ENCODE measurements at places on chromosomes 2 and 18.

DNA sequence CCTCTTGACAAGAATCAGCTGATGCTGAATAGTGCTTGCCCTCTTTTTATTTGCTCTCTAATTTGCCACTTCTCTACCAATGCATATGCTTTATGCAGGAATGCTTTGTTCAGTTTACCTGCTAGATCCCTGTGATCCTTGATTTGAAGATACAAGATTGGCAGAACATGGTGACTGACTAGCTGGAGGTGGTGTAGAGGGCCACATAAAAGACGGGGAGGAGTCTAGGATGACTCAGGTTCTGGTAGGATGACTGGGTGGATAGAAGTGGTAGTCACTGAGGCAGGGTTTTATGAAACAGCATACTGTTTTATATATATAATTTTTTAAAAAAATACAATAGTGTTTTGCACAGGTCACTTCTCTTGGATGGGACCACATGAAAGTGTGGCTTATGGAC, 6.3 kb upstream of the ADGRF3 start:
- no peak for DNase-seq

- DNase-seq = no peak
Observed at GRCh38 chr2:102788216-102788884, 26.5 kb downstream of the TMEM182 start.

- DNase-seq = no peak
Observed at GRCh38 chr2:239871481-239872435, 153.4 kb downstream of the NDUFA10 start.

DNA sequence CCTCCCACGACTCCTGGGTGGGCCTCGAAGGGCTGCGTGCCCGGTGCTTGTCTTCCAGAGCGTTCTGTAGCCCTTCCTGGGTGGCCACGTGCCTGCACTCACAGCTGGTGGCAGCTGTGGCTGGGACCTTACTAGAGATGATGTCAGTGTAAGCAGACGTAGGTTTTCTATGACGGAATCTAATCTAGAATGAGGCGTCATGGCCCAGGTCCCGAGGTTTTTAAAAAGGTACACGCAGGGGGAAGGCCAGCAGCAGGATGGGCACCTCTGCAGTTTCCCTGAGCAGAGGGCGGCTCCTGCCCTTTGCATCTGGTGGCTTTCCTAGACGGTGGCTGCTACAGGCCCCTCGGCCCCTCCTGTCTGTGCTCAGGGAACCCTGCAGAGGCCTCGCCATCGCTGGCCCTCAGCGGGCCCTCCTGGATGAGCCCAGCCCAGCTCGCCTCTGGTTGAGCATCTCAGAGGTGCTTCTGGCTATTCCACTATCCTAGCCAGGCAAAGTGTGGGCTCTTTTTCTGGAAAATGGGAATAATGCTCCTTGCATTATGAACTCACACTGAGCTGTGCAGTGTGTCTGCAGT, 49.6 kb upstream of the PXDN start:
- DNase-seq = no peak

DNA sequence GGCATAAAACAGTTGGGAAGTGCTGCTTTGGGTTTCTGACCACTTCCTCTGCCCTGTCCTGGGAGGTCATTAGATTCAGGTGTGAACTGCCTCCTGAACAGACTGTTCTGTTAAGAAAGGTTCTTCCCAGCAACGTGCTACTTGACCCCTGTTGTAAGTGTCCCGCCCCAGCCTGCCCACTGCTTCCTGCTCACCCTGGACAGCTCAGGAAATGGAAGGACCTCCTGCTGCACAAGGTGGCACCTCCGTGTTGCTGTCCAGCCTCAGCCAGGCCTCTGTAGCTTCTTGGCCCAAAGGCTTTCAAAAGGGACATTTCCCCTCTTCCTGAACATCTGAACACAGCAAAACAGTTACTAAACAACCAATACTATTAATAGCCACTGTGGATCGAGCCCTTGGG, 5.3 kb downstream of the TOGARAM2 start:
- DNase-seq = no peak

DNA sequence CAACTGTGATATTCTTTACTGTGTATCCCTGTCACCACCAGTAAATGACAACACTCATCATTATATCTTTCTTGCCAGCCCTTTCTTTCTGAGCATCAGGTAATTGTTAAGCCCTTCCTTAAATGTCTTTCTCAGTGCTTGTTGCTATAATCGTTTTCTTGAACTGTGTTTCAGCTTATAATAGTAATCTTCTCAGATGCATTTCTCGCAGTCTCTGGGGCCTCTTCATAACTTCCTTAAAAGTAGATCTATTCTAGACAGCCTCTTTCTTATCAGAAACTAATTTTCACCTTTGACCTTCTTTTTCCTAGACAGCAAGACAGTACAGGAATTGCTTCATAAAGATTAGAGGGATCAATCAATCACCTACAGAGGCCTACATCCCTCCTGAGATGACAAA, 648.1 kb downstream of the CPS1 start:
- no peak for DNase-seq

DNA sequence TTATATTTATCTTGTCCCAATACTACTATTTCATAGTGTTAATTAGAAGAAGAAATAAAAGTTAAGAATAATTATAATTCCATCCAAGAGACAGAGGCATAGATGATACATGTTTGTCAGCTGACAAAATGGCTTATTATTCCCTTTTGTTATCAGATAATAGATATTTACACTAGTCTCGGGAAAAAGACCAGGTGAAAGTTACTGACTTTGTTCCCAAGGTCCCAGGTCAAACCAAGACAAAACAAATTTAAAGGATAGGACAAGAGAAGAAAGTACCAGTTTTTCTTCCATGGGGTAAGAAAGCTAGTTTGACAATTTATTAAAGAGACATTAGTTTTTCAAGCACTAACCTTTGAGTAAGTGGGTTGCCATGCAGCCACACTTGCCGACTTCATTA, 73.2 kb downstream of the TTN start:
- no peak for DNase-seq

DNA sequence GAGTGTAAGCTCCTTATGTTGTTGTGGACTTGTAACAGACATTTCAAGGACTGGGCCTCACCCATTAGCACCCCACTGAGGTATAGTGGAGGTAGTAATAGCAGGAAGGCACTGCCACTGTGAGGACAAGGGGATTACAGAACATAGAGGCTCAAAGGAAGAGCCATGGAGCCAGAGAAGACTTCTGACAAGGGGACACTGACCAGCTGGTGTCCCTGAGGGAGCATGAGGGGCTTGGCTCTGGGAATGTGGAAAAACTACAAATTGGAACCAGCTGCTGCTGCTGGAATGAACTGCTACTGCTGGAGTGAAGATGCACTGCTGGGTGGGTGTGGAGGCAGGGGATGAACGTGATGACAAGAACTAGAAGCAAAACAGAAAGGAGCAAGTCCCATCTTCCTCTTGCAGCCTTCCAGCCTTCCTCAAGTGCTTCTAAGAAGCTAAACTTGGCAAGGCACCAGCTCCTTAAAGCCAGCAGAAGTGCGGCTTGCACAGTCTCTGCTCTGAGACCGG, 167.3 kb upstream of the NOSTRIN start:
- DNase-seq = no peak

GRCh38 chr18:33239298-33239697, 201.2 kb downstream of the CCDC178 start:
- DNase-seq = no peak

- DNase-seq = no peak
Observed at GRCh38 chr2:183010112-183010511, 28.1 kb downstream of the NCKAP1 start.

- DNase-seq = no peak
Observed at GRCh38 chr18:9066358-9066757, 36.1 kb upstream of the NDUFV2 start.

DNA sequence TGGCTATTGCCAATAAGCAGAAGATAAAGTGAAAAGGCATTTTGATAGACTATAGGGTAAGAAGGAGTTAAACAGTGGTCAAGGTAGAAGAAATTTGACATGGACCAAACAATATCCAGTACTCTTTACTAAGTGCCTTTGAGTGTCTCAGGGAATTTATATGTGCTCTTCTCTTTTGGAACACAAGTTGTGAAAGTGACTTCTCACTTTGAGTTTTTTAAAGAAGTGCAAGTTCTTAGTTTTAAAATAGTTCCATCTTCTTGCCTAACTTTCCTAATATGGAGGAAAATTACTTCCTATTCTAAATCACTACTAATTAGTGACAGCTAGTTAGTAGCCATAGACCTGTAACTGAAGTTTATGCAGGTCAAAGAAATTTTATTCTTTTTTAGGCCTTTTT, 63.4 kb downstream of the AFTPH start:
- no peak for DNase-seq

DNA sequence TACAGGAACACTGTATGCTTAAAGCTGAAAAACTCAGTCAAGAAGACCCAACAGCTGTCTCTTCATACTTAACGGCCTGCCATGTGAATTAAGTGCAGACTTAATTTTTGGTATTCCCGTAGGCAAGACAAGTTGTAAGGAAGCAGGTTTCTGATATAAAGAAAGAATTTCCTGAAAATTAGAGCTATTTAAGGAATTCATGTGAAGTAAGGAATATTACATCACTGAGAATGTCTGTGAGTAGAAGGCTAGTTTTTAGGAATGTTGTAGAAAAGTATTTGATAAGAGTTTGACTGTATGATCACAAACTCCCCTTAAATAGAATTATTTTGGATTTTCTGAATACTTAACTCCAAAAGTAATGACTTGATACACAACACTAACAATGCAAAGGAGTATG, 51.0 kb downstream of the WDR33 start:
- no peak for DNase-seq

GRCh38 chr2:25377822-25378421, 36.2 kb upstream of the DNMT3A start:
- DNase-seq = no peak

- no peak for DNase-seq
Observed at GRCh38 chr2:30686000-30686399, 121.2 kb downstream of the CAPN13 start.

DNA sequence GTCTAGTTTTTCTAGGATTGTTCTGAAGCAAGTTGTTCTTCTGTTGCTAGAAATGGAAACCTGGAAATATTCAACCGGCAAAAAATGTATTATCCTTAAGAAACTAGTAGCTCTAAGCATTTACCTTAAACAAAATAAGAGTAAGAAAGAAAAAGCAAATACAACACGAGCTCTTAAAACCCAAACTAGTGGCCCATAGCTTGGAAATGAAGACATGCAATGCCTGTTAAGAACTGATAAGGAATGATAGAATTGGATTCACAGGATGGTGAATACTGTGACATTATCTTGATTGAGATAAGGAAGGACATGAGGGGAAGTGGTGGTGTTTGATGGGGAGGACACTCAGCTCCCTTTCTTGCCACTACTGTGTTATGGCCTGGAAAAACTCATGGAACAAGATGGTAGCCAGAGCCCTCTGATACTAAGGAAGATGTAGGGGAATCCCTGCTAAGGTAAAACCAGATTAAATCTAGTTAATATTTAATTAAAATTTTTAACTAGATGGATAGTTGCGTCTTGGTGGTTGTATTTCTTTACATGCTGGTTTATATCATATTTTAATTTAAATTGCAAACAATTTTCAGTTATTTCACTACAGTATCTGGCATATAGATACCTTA, 193.8 kb downstream of the LPIN1 start:
- DNase-seq = no peak

- DNase-seq = no peak
Observed at GRCh38 chr2:182924306-182924705, 57.9 kb upstream of the FRZB start.

GRCh38 chr2:121256720-121257479, 28.1 kb downstream of the TFCP2L1 start:
- no peak for DNase-seq

DNA sequence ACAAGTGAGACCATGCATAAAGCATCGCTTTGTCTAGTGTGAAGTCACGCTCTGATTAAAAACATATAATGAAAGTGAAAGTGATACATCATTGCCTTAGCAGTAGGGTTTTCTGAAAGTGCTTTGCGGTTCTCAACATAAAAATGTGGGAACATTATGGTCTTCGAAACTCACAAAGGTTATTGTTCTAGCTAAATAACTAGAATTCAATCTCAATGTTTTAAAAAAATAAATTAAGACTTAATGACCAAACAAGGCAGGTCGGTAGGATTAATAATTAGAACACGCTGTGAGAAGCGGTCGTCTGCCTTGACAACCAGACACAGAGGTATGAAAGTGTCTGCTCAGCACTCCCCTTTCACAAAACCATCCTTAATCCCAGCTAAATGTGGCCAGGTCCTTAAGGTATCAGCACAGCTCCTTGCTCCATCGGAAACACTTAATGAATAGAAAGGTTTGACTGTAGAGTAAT, 42.2 kb downstream of the KLHL14 start:
- no peak for DNase-seq

DNA sequence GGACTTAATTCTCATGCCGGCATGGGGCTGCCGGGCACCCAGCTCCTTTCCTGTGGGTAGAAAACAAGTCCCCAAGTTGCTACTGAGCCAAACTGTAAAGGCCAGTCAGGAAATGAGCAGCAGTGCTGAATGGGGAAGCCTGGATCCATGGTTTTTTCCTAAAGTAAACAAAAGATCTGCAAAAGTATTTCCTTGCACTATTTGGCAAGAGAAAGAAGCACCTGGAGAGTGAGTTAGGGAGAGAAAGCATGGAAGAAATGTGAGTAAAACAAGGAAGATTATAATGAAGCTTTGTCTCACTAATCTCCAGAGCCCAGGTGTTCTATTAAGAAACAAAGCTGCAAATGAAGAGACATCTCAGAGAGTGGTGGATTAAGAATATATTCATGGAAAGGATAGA, 117.6 kb downstream of the METTL8 start:
- DNase-seq = no peak

GRCh38 chr2:38164881-38165280, 88.9 kb upstream of the CYP1B1 start:
- no peak for DNase-seq

GRCh38 chr18:42024131-42024530, 69.1 kb downstream of the PIK3C3 start:
- no peak for DNase-seq

DNA sequence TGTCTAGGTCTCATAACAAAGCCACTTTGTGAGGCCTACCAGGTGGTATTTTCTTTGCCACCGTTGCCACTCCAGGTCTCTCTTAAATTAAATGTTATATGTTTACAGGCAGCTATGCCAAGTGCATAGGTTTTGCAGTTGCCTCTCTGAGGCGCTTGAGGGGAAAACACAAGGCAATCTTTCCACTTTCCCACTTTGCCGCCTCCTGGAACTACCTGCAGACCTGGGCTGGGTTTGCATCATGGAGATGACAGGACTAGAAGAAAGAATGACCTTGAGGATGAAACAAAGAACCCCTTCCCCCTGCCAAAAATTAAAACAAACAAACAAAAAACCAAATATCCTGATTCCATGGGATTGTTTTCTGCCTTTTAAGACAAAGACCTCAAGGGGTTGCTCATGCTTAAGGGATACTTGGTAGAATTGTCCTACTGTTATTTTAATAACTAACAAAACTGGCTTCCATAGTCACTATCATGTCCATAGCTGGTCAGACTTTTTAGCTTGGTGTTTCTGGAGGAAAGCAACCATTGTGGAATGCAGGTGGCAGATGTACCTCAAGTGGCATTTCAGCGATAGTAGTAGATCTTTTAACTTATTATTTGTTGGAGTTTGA, 159.9 kb downstream of the PRPF40A start:
- no peak for DNase-seq

- no peak for DNase-seq
Observed at GRCh38 chr18:26621161-26622026, 73.0 kb upstream of the KCTD1 start.
